ENCODE measurements at places on chromosomes 5 and 9. TPM values are rescaled to one million over a fixed set of nuclear protein-coding genes. Genes with fewer than 3 reads are reported as not detected.

KIF27 gene
- total RNA-seq: 13.2 TPM

SH3RF2 gene
- 2.2 TPM for total RNA-seq

MRRF gene
- total RNA-seq: 39.2 TPM

GRCh38 chr5:146365618-146366017 is 27.0 kb downstream of the POU4F3 start:
- no peak overlapping the region for H3K4me3 ChIP-seq
- H3K36me3 ChIP-seq: no peaks in the 10 kb centered on the region
- peaks cover 90% of the 10 kb centered on the region for H3K27me3 ChIP-seq

DNA sequence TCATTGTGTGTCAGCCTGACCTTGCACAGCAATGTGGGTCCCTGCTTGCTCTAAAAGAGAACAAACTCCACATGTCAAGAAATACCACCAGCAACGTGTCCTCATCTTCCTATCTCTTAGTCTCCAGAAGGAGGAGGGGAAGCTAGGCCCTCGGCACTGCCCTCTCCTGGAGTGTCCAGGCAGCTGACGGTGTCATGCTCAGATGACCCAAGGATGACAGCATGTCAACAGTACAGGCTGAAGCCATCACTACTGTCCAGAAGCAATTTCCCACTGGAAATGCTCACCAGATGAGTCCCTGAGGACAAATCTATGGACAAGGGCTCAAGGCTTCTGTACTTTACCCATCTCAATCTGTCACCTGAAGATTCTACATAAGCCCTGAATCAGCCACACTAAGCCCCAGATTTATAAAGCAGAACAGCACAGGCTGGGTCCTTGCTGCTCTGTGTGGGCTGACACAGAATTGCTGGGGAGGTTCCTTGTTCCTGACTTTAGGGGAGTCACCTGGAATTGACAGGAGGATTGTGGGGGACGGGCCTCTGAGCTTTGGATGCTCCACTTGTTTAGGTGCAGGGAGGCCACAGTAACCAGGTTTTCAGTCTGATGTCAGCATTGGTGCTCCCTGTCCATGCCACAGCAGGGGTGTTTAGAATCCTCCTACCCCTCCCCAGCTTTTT is 210.2 kb downstream of the DAB2IP start:
- H3K27ac ChIP-seq: no peak overlapping the region
- no peaks in the 10 kb centered on the region for H3K36me3 ChIP-seq
- no peaks in the 10 kb centered on the region for H3K4me1 ChIP-seq
- DNase-seq: no peak

GRCh38 chr5:76125888-76126287 is 42.7 kb downstream of the SV2C start:
- no peak overlapping the region for H3K27ac ChIP-seq
- H3K36me3 ChIP-seq: no peaks in the 10 kb centered on the region
- peaks cover 48% of the 10 kb centered on the region for H3K27me3 ChIP-seq

DNA sequence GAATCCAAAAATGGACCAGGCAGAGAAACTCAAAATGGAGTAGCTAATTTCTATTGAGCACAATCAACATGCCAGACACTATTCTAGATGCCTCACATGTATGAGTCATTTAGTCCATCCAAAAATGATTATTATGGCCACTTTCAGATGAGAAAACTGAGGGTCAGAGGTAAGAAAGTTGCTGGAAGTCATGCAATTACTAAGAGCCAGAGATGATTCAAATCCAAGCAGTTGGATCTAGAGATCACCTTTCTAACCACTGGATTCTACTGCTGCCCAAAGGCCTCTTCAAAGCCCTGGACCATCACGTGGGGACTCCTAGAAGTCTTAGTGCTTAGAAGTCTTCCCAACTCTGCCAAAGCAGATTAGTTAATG is 51.8 kb upstream of the HMHB1 start:
- peaks cover 8% of the 10 kb centered on the region for H3K4me1 ChIP-seq
- no peaks in the 10 kb centered on the region for H3K36me3 ChIP-seq
- no peak for DNase-seq
- H3K27ac ChIP-seq: no peak overlapping the region

DNA sequence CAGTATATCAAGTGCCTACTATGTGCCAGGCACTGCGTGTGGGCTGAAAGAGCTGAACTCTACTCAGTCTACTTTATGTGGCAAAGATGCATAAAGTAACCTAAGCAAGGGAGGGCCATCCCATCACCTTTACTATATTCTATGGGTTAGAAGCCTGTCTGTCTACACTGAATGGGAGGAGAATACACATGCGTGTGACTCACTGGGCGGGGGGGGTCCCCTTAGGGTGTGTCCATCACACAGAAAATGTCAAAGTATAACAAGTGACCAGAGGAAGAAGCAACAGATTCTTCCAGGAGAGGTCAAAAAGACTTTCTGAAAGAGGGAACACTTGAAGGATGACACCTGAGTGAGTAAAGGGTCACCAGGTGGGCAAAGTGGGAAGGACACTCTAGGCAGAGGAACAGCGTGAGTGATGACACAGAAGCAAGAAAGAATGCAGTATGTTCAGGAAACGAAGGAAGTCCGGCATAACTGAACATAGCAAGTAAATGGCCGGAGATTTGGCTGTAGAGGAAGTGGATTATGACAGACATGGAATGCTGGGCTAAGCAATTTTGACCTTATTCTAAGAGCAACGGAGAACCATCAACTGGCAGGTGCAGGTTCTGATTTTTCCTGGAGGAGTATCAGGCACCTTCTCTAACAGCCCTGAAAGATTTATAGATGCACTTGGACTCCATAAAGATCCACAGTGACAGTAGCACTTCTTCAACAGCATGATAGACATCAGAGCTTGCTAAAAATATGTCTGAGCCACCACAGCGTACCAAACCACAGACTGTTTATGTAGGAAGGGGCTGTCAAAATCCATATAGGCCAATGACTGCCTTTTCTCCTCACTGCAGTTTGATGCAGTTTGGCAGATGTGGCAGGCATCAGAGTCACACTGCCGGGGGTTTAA is 8.0 kb upstream of the WHRN start:
- H3K4me1 ChIP-seq: peaks cover 23% of the 10 kb centered on the region
- H3K27ac ChIP-seq: no peak overlapping the region
- H3K36me3 ChIP-seq: no peaks in the 10 kb centered on the region
- peaks cover 15% of the 10 kb centered on the region for H3K27me3 ChIP-seq
- no peak overlapping the region for H3K4me3 ChIP-seq

DNA sequence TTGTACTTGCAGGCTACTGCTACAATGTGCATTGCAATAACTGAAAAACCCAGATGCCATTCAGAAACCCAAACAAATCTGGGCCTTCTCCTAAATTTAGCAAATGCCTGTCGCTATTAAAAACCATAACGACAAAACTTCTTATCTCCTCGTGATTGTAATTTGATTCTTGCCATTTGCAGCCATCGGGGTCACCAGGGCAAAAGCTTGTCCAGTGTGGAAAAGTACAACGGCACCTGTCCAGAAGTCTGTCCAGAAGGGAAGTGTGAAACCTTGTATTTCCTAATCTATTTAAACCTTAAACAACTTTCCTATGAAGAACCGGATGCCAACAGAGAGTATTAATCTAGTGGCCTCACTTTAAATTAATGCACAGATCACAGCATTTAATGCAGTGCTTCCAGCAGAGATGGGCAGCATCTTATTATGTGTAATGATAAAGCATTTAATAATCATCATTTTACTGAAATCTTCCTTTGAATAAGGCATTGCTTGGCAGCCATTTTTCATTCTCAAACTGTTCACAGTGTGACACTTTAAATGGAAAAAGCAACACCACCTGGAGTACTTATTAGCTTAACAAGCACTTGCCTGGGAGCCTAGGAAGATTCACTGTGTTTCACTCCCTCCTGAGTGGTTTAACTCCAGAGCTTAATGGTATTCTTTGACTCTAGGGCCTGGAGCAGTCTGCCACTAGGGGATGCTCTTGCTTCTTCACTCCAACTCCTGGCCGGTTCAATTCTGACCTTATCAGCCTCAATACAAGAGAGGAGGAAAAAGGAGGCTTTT is 4.9 kb upstream of the C7 start:
- DNase-seq: no peak
- no peak overlapping the region for H3K27ac ChIP-seq
- H3K4me1 ChIP-seq: peaks cover 9% of the 10 kb centered on the region
- H3K4me3 ChIP-seq: no peak overlapping the region

DNA sequence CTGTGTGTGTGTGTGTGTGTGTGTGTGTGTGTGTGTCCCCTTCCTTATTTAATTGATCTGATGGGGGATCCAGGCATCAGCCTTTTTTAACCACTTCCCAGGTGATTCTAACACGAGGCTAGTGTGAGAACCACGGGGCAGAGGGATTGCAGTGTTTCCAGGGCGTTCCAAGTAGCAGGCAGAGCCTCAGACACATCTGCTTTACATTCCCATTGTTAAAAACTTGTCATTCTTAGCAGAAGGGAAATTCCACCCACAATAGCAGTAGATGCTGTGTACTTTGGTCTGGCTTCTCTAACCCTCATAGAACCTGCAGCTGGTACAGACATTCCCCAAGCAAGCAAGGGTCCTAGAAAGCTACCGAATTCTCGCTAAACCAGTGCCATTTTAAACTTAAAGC is 81.9 kb upstream of the SLC30A5 start:
- no peak for DNase-seq
- H3K4me1 ChIP-seq: no peaks in the 10 kb centered on the region
- no peak overlapping the region for H3K27ac ChIP-seq
- no peaks in the 10 kb centered on the region for H3K36me3 ChIP-seq
- H3K4me3 ChIP-seq: no peak overlapping the region

DNA sequence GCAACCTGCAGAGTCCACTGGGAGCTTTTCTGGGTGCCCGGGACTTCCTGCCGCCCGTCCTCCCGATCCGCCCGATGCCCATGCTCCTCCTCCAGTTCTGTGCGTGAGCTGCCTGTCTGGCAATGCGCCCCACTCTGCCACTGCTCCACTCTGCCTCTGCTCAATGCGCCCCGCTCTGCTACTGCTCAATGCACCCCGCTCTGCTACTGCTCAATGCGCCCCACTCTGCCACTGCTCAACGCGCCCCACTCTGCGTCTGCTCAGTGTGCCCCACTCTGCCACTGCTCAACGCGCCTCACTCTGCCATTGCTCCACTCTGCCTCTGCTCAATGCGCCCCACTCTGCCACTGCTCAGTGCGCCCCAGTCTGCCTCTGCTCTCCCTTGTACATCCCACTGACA is 436.0 kb downstream of the NR2F1-AS1 start:
- no peak overlapping the region for H3K4me3 ChIP-seq
- no peaks in the 10 kb centered on the region for H3K36me3 ChIP-seq
- H3K27ac ChIP-seq: no peak overlapping the region
- H3K4me1 ChIP-seq: peaks cover 4% of the 10 kb centered on the region
- H3K27me3 ChIP-seq: no peaks in the 10 kb centered on the region
- DNase-seq: no peak

GRCh38 chr5:4976902-4977301 is 163.2 kb upstream of the ADAMTS16 start:
- H3K27me3 ChIP-seq: peaks cover 29% of the 10 kb centered on the region
- H3K36me3 ChIP-seq: no peaks in the 10 kb centered on the region
- H3K27ac ChIP-seq: no peak overlapping the region
- no peak for DNase-seq
- no peak overlapping the region for H3K4me3 ChIP-seq

GRCh38 chr9:37236822-37237221 is 116.4 kb downstream of the ZCCHC7 start:
- no peak overlapping the region for H3K4me3 ChIP-seq
- no peaks in the 10 kb centered on the region for H3K27me3 ChIP-seq
- H3K27ac ChIP-seq: no peak overlapping the region
- peaks cover 7% of the 10 kb centered on the region for H3K4me1 ChIP-seq
- peaks cover 14% of the 10 kb centered on the region for H3K36me3 ChIP-seq

- H3K27ac ChIP-seq: peak overlapping the region; percentile 35
- H3K36me3 ChIP-seq: no peaks in the 10 kb centered on the region
- no peak for DNase-seq
- peaks cover 3% of the 10 kb centered on the region for H3K4me1 ChIP-seq
- no peak overlapping the region for H3K4me3 ChIP-seq
Observed at GRCh38 chr5:94181895-94182294, 436.5 kb downstream of the KIAA0825 start.

GRCh38 chr9:7467186-7467585 is 332.4 kb downstream of the DMAC1 start:
- no peak overlapping the region for H3K27ac ChIP-seq
- H3K4me1 ChIP-seq: no peaks in the 10 kb centered on the region
- peaks cover 13% of the 10 kb centered on the region for H3K27me3 ChIP-seq
- no peak overlapping the region for H3K4me3 ChIP-seq
- H3K36me3 ChIP-seq: no peaks in the 10 kb centered on the region

GRCh38 chr9:87656485-87656884 is 69.4 kb upstream of the CTSL start:
- peaks cover 21% of the 10 kb centered on the region for H3K4me1 ChIP-seq
- peak overlapping the region; percentile 90 for H3K27ac ChIP-seq
- no peak overlapping the region for H3K4me3 ChIP-seq
- peaks cover 48% of the 10 kb centered on the region for H3K36me3 ChIP-seq

DNA sequence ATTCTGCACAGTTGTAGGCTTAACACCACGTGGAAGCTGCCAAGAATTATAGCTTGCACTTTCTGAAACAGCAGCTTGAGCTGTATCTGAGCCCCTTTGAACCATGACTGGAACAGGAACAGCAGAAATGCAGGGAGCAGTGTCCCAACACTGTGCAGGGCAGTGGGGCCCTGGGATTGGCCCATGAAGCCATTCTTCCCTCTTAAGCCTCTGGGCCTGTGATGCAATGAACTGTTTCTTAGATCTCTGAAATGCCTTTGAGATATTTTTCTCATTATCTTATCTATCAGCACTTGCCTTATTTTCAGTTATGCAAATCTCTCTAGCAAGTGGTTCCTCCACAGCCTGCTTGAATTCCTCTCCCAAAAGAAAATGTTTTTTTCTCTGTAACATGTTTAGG is 87.0 kb upstream of the MTAP start:
- peaks cover 28% of the 10 kb centered on the region for H3K4me1 ChIP-seq
- H3K27ac ChIP-seq: no peak overlapping the region
- H3K36me3 ChIP-seq: no peaks in the 10 kb centered on the region
- no peak for DNase-seq

- H3K4me3 ChIP-seq: no peak overlapping the region
- no peak for DNase-seq
- H3K4me1 ChIP-seq: no peaks in the 10 kb centered on the region
- H3K27me3 ChIP-seq: peaks cover 18% of the 10 kb centered on the region
- no peak overlapping the region for H3K27ac ChIP-seq
Observed at GRCh38 chr5:100889165-100889743, 13.8 kb downstream of the ST8SIA4 start.

DNA sequence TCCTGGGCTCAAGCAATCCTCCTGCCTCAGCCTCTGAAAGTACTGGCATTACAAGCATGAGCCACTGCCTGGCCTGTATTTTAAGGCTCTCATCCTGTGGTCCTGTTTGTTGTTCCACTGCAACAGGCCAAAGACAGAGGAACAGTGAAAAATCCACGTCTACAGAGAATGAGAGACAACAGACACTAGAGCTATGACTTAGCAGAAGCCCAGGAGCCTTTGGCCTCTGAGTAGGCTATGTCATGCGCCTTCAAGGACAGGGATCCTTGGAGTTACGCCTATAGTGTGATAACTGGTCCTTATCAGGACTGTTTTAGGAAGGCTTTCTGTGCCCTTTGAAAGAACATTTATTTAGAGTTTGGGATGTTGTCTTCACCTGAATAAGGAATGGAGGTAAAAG is 10.5 kb downstream of the POC5 start:
- H3K36me3 ChIP-seq: peaks cover 19% of the 10 kb centered on the region
- H3K4me3 ChIP-seq: no peak overlapping the region
- H3K4me1 ChIP-seq: no peaks in the 10 kb centered on the region
- no peak overlapping the region for H3K27ac ChIP-seq

GRCh38 chr5:57482671-57483106 is at the start of gene ACTBL2:
ACTBL2 (minus strand) TSS chr5:57482811; CDS start chr5:57482707, 104 bp downstream.
- H3K27ac ChIP-seq: no peak within 1 kb of the TSS
- H3K4me1 ChIP-seq: peaks cover 29% of the 10 kb centered on the region
- no peaks in the 10 kb centered on the region for H3K27me3 ChIP-seq
- H3K36me3 ChIP-seq: no peaks in the 10 kb centered on the region
- no peak for DNase-seq

Data from mesothelial cell of epicardium (in vitro differentiated cells).